ENCODE measurements at places on chromosomes 5 and 9.

GRCh38 chr5:35771839-35772238 is 84.9 kb upstream of the IL7R start:
- DNase-seq: no peak

GRCh38 chr5:88092358-88092757 is 176.3 kb downstream of the TMEM161B start:
- no peak for DNase-seq

GRCh38 chr9:86300701-86301100 is 18.4 kb upstream of the ISCA1 start:
- DNase-seq: no peak

- no peak for DNase-seq
These were observed 9.0 kb downstream of the OR1J1 start for GRCh38 chr9:122468735-122469134.

GRCh38 chr5:60332244-60333004 is 367.5 kb downstream of the DEPDC1B start:
- DNase-seq: no peak

DNA sequence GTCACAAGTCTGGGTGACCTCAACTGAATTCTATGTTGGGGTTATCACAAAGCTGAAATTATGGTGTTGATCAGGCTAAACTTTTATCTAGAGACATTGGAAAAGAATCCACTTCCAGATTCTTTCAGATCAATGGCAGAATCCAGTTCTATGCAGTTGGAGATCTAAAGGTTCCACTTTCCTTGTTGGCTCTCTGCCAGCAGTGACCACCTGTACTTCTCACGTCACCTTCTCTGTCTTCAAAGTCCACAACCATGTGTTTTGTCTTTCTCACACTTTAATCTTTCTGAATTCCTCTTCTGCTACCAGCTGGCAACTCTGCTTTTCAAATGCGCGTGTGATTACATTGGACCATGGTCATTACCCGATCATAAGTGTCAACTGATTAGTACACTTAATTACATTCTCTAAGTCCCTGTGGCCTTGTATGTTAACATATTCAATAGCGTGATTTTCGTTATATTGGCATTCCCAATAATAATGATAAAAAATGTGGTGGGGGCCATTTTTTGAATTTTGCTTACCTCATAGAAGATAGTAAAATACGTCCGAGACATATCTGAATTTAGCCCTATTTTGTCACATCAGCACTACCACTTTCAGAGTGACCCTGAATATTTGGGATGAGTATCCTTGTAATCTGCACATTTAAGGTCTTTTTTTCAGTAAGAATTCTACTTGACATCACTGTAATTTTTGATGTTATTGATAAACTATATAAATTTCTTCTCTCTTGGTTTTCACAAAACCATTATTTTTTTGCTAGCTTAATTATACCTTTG is 73.7 kb upstream of the PRDM9 start:
- no peak for DNase-seq

GRCh38 chr5:55308254-55308836 is 556 bp downstream of the MTREX start:
- no peak for DNase-seq

GRCh38 chr5:68478301-68479095 is 262.9 kb downstream of the PIK3R1 start:
- DNase-seq: no peak
